ENCODE measurements at places on chromosomes 13 and 19.

DNA sequence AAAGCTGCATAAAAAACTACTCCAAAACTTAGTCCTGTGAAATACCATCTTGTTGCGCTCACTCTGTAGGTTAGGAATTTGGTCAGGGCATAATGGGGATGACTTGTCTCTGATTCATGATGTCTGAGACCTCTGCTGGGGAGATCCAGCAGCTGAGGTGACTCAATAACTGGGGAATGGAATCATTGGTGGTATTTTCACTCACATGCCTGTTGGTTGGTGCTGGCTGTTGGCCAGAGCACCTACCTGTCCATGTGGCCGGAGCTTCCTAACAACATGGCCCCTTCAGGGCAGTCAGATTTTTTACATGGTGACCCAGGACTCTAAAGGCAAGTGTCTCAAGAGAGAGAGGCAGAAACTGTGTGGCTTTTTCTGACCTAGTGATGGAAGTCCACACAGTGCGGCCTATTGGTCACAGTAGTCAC, 7.4 kb upstream of the ESD start:
- no peak for DNase-seq

DNA sequence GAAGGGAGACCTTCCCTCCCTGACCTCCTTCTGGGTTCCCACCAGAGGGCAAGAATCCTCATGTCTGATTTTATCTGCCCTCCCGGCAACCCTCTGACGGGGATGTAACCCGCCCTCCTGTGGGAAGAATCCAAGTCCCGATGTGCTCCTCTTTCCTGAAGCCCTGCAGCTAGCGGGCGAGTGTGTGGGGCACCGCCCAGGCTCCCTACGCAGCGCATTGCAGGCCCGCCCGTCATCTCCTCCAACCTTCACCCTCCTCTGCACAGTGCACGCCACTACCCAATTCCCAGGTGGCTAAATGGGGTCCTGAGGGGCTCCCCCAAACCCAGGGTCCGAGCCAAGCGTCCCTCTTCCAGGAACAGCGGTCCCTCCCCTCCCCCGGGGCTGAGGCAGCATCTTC, 7.3 kb downstream of the LAIR1 start:
- DNase-seq = no peak

GRCh38 chr13:50006426-50007135, 8.7 kb upstream of the KCNRG start:
- no peak for DNase-seq

DNA sequence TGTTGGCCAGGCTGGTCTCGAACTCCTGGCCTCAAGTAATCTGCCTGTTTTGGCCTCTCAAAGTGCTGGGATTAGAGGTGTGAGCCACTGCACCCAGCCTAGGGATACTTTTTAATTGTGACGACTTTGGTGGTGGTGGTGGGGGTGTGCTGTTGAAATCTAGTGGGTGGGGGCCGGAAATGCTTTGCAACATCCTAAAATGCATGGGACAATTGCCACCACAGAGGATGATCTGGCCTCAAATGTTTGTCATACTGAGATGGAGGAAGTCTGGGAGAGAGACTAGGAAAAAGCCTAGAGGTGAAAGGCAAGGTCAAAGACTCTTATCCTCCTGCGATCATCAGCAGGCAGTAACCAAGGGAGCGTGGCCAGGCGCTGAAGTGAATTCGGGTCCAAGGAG, 1.4 kb downstream of the NWD1 start:
- no peak for DNase-seq

GRCh38 chr13:52345048-52345447, 60.9 kb downstream of the THSD1 start:
- no peak for DNase-seq

DNA sequence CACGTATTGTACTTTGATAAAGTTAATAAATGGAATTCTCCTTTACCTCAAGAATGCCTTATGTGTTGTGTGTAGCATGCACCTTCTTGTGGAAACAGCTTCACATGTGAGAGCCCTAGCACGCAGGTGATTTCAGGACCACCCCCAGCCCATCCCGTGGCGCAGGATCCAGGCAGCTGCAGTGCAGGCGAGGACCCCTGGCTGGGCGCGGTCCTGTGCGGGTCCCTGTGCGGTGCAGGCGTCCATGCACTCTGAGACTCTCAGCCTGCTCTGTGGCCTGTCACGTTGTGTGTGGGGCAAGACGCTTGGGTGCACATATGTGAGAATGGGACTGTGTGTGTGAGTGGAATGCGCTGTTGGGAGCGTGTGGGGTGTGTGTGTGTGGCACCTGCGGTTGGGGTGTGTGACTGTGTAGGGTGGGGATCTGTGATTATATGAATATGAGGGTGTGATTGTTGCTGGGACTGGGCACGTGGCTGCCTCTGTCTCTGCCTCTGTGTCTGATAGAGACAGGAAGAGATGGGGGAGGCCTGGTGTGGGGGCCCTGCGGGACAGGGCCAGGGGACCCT, 30.8 kb downstream of the WTIP start:
- no peak for DNase-seq

- no peak for DNase-seq
Observed at GRCh38 chr19:58429745-58430144, 10.2 kb downstream of the ZNF132 start.

DNA sequence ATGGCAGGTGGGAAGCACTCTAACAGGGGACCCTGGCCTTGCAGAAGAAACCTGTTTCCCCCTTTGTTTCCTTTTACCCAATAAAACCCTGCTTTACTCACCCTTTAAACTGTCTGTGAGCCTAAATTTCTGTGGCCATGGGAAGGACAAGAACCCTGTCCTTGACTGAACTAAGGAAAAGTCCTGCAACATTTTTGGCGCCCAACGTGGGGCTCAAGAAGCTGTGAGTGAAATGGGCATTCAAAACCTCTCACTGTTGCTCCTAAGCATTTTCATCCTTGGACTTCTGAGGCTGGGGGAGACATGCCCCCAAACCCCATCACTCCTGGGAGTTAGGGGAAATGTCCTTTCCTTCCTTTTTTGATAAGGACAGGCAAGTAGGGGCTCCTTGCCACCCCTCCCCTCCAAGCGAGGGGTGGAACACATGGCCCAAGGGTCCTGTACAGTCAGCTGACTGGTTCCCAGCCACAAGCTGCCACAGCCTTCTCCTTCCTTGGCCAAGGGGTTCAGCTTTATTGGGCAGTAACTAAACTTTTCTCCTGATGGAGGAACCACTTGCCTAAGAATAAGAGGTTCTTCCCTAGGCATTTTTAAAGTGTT, 381.6 kb downstream of the KLF5 start:
- no peak for DNase-seq

DNA sequence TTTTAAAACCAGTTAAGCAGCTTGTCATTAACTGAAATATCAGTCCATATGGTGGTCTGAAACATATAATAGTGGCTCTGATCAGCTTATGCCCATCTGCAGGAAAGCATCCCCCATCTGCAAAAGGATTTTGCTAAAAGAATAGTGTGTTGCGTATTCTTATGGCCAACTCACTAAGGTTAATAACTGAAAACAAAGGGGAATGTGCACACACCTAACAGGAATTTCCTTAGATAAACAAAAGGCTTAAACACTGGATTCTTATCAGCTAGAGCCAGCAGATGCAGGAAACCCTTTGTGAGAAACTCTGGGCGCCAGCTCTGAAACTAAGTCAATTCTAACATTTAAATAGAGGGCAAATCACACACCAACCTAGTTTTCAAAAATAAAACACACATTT, 22.1 kb downstream of the VPS36 start:
- DNase-seq = no peak

- no peak for DNase-seq
Observed at GRCh38 chr19:30649934-30650614, 277.9 kb downstream of the ZNF536 start.

- DNase-seq = no peak
Observed at GRCh38 chr19:45472563-45473366, 5.0 kb downstream of the FOSB start.

DNA sequence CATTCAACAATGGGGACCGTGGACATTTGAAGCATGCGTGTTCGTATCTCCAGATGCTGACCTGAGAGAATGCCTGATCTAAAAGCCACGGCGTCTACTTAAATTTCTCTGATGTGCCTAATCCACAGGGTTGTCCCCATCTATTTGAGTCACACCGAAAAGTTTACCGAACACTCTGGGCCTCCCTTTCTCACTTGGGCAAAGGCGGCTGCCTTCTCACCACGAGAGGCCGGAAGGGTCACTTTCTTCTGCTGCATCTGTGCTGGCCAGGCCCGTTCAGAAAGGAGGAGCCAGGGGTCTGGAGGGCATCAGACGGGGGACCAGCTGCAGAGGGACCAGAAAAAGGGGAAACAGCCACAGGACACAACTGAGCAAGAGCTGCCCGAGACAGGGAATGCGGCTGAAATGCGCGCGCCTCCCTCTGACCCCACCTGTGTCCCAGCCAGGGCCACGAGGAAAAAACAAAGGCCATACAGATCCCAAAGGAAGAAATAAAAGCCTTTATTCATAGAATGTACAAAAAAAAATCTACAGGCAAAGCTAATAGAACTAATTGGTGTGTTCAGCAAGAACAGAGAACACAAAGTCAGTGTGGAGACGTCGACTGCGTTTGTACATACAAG, 71.3 kb upstream of the C13orf46 start:
- DNase-seq = no peak

DNA sequence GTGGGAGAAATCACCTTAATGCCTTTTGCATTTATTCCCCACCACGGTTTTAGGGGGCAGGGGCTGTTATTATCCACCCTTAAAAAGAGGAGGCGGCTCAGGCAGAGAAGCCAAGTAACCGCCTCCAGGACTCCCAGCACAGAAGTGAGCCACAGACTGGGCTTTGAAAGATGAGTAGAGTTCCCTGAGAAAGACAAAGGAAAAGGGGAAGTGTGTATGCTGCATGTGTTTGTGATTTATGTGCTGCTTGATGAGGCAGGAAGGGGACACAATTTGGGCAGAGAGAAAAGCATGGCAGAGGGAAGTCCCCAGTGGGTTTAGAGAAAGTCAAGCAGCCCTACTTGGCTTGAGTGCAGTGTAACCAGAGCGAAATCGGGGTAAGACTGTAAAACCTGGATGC, 85.0 kb downstream of the DOCK9 start:
- DNase-seq = no peak

DNA sequence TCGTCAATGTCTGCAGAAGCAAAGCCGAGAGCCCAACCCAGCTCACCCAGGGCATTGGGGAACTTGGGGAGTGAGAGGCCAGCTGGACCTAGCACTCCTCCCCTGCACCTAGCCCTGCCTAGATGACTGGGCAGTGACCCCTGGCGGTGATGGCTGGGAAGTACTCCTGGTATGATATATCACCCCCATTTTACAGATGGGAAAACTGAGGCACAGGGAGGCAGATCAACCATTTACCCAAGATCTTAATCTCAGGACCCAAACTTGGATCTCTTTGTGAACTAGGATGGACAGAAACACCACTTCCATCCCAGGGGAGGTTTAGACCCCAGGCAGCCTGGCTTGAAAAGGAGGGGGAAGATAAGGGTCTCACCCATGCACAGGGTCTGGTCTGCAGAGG, 43.5 kb downstream of the CCL25 start:
- DNase-seq = no peak

- no peak for DNase-seq
Observed at GRCh38 chr19:5681391-5682106, 722 bp downstream of the HSD11B1L start.

- DNase-seq = no peak
Observed at GRCh38 chr19:41638641-41639081, 11.8 kb upstream of the CEACAM4 start.

- DNase-seq = no peak
Observed at GRCh38 chr19:32403291-32403995, 2.1 kb upstream of the DPY19L3 start.

DNA sequence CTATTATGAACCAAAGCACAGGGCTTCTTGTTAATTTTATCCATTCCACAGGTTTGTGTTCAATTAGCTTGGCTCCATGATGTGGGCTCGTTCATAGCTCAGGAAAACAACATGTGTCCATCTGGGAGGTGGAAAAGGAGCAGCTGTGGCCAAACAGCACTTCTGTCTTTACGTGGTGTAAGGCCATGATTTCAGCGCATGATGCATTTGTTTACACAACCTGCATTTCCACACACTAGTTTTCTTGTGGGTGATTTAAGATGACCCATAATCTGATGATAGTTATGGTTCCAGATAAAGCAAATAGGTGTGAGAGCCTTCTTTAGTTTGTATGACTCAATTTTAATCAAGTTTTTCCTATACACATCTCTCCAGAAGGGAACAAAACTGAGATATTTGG, 101.7 kb downstream of the TNFRSF19 start:
- no peak for DNase-seq

DNA sequence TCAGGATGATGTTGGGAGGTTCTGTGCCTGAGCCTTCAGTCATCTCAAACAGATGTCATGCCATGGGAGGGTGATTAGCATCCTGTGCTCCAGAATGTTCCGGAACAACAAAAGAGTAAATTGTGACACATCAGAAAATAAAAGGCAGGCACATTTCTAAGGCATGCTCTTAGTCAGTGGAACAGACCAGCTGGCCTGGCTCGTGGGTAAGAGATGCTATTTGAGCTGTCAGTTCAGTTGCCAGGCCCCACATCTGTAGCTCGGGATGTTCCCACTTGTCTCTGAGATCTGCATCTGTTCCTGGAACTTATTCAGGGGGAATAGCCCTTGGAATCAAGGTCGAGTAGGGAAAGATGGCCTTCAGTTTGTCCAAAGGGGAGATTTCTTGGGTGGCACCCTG, 26.0 kb downstream of the OLFM4 start:
- no peak for DNase-seq

GRCh38 chr13:71861769-71862458, 5.1 kb downstream of the DACH1 start:
- no peak for DNase-seq

- DNase-seq = no peak
Observed at GRCh38 chr19:17079710-17080439, 4.3 kb downstream of the MYO9B start.

All from ovary (tissue), 10 donors.